HFFc6 (cell line): ENCODE measurements at places on chromosomes 12 and 14.

DNA sequence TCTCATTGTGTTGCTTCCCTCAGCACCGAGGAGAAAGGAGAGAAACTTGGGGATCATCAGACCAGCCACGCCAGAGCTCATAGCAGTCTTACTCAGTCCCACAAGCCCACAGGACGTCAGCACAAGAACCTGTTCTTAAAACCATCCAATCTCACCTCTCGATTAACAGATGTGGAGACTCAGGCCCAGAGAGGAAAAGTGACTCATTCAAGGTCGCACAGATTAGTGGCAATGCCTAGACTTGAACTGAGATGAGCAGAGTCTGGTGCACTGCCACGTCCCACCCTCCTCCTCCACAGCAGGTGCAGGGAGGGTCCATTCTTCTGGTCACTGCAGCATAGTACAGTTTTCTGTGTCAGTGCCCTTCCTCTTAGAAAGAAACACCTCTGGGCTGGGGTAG lies 154.9 kb upstream of the PZP start:
- DNase-seq = no peak

GRCh38 chr12:128444598-128444997 lies 177.6 kb downstream of the TMEM132C start:
- no peak for DNase-seq

DNA sequence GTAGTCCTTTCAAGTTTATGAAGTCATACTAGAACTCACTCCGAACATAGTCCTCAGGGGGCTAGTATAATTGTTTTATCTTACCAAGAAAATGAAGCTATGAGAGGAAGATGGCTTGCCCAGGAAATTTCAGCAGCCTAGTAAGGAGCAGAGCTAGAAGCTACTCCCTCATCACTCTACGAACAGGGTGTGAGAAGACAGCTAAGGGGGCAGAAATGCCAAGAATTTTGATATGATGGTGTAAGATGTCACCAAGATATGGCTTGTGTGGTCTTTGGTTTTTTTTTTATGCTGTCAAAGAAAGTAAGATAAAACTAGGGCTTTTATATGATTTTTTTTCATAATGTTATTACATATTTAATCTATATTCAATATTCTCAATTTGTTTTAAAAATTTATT lies 47.6 kb downstream of the PRICKLE1 start:
- DNase-seq = no peak

DNA sequence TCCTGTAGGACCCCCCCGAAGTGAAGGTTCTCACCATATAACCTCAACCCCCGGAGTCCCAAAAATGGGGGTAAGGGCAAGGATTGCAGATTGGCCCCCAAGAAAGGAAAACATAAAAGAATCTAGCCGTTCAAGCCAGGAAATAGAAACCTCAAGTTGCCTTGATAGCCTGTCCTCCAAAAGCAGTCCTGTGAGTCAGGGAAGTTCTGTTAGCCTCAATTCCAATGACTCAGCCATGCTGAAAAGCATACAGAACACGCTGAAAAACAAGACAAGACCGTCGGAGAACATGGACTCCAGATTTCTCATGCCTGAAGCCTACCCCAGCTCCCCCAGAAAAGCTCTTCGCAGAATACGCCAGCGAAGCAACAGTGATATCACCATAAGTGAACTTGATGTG lies 344.2 kb upstream of the RGS6 start:
- peak; percentile 77 for DNase-seq

GRCh38 chr12:7016958-7017571 lies 1.2 kb downstream of the LPCAT3 start:
- no peak for DNase-seq

GRCh38 chr14:33375786-33376185 lies 437.1 kb downstream of the NPAS3 start:
- no peak for DNase-seq
